GM23338 (cell line): ENCODE measurements at places on chromosomes 13 and 19. TPM values are rescaled to one million over a fixed set of nuclear protein-coding genes. Genes with fewer than 3 reads are reported as not detected.

Gene EBI3
- 1.4 and 1.6 TPM in 2 replicates for polyA plus RNA-seq

Gene NLRP11
- not detected in 2 replicates for polyA plus RNA-seq

Gene GGN
- polyA plus RNA-seq: 1.5 and 2.6 TPM in 2 replicates

Gene BRSK1
- 2.3 and 3.4 TPM in 2 replicates for polyA plus RNA-seq

Gene GZMM
- polyA plus RNA-seq: 0.29 TPM in 1 of 2 replicates, not detected in the other

Gene TTYH1
- 18.2 and 21.5 TPM in 2 replicates for polyA plus RNA-seq

Gene OR7A5
- polyA plus RNA-seq: not detected in 2 replicates

GRCh38 chr19:21595185-21595584 lies 89.8 kb downstream of the ZNF429 start:
- peaks cover 2% of the 10 kb centered on the region for H3K4me1 ChIP-seq
- H3K27ac ChIP-seq: no peak overlapping the region
- H3K4me3 ChIP-seq: no peak overlapping the region
- H3K36me3 ChIP-seq: no peaks in the 10 kb centered on the region
- no peak for DNase-seq

DNA sequence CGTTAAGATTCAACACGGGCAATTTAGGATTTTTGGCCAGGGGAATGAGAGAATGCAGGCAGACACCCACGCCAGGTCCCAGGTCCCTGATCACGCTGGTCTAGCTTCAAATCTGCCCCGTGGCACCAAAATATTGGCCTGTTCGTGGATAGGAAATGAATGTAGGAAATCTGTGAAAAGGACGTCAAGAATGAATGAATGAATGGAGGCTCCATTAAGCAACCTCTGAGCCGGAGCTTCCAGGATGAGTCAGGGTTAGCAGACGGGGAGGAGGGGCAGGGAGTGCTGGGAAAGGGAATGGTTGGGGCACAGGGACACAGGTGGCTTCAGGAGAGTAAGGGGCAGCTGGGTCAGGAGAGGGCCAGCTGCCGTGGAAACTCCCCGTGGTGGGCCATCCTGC lies 4.2 kb downstream of the SULT2B1 start:
- H3K4me1 ChIP-seq: peaks cover 10% of the 10 kb centered on the region
- no peak overlapping the region for H3K4me3 ChIP-seq
- no peaks in the 10 kb centered on the region for H3K27me3 ChIP-seq
- peak; percentile 65 for DNase-seq

DNA sequence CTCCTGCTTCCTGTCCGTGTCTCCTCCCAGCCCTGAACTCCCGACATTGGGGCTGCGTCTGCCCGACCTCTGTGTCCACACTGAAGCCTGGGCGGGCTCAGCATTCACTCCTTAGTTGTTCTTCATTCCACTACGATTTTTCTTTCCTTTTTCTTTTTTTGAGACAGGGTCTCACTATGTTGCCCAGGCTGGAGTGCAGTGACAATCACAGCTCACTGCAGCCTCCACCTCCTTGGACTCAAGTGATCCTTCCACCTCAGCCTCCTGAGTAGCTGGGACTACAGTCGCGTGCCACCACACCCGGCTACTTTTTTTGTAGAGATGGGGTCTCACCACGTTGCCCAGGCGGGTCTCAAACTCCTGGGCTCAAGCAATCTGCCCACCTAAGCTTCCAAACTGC lies 23.5 kb upstream of the SIGLEC11 start:
- H3K27me3 ChIP-seq: no peaks in the 10 kb centered on the region
- no peak for DNase-seq
- no peaks in the 10 kb centered on the region for H3K36me3 ChIP-seq
- no peaks in the 10 kb centered on the region for H3K4me1 ChIP-seq
- no peak overlapping the region for H3K27ac ChIP-seq

GRCh38 chr19:2770055-2771013 lies 12.7 kb downstream of the SGTA start:
- no peak overlapping the region for H3K4me3 ChIP-seq
- no peak for DNase-seq
- H3K36me3 ChIP-seq: no peaks in the 10 kb centered on the region; the same call in 1 of the 2 replicates
- no peaks in the 10 kb centered on the region for H3K4me1 ChIP-seq
- no peaks in the 10 kb centered on the region for H3K27me3 ChIP-seq
- H3K27ac ChIP-seq: no peak overlapping the region

DNA sequence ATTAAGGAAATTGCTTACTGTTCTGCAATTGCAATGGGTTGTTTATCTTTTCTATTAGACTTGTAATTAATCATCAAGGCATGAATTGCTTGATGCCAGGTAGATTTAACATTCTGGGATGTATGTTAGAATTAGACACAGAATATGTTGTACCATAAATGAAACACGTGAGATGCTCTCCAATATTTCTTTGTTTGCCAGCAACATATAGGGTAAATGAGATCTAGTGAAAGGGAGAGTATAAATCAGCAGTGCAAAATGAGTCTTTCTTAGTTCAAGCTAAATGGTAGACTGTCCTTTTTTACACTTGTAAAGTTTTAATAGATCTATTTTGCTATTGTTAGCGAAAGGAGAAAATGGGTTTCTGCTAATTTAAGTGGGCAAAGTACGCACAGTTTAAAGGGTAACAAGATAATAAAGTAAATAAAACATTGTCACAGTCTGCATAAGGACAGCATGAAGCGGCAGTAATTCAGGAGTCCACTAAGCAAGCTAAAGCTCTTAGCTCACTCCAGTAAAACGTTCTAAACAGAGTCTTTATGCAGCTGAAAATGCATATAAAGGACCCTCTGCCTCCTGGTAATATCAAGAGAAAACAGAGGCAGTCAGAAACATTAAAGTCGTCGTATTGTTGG lies 1137.1 kb downstream of the OLFM4 start:
- H3K27me3 ChIP-seq: no peaks in the 10 kb centered on the region
- H3K4me1 ChIP-seq: no peaks in the 10 kb centered on the region; the same call in 1 of the 2 replicates
- no peak for DNase-seq
- H3K27ac ChIP-seq: no peak overlapping the region

DNA sequence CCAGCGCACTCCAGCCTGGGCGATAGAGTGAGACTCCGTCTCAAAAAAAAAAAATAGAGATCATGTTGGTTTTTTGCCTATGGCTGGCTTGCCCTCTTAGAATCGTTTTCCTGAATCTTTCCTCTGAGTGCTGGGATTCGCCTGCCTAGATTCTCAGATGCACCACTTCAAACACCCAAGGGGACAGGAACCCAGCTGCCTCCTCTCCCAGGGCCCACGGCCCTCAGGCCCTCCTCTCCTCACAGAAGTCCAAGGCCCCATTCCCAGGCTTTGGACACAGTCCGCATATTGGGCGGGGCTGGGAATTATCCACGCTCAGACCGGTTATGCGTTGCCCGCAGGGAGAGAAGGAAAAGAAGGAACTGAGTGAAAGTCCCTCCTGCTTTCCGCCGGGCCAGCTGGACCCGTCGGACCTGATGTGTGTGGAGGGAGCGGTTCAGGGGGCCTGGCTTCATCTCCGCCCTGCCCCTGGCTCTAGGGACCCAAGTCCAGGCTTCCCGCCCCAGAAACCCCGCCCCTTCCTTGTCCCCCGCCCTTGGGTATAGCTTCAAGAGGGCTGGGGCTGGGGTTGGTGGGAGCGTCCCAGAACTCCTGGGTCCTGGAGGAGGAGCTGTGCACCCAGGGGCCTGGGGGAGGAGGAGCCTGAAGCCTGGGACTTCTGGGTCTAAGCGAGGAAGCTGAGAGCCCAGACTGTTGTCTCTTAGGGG lies 5.8 kb downstream of the PPFIA3 start:
- H3K36me3 ChIP-seq: no peaks in the 10 kb centered on the region
- H3K27ac ChIP-seq: no peak overlapping the region
- DNase-seq: peak; percentile 85
- peak overlapping the region; percentile 61 for H3K4me3 ChIP-seq

- DNase-seq: no peak
- no peak overlapping the region for H3K4me3 ChIP-seq
- H3K27ac ChIP-seq: no peak overlapping the region
- H3K36me3 ChIP-seq: no peaks in the 10 kb centered on the region
- no peaks in the 10 kb centered on the region for H3K4me1 ChIP-seq
- H3K27me3 ChIP-seq: no peaks in the 10 kb centered on the region
Observed at GRCh38 chr13:90502153-90502552, 845.3 kb upstream of the MIR17HG start.

DNA sequence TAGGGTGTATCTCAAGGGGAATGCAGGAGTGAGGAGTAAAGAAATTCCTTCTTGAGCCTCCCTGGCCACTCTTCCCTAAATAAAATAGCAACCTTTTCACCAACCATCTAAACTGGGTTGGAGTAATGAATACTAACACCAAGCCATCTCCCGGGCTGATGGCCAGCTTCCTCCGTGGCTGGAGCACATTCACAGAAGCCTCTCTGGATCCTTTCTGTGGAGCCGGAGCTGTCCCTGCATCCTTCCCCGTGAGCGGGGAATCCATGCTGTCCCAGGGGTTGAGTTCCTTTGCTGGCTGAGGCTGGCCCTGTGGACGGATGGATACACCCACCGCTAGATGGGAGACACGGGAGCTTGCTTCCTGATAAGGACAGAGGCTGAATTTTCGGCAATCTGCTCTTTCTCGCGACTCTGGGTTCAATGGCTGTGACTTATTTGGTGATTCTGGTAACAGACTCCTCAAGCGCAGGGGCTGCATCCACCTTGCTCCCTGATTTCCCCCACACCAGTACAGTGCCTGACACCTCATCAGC lies 370.3 kb downstream of the ZNF536 start:
- H3K4me3 ChIP-seq: no peak overlapping the region
- peak; percentile 8 for DNase-seq
- no peaks in the 10 kb centered on the region for H3K36me3 ChIP-seq
- H3K4me1 ChIP-seq: no peaks in the 10 kb centered on the region
- H3K27me3 ChIP-seq: no peaks in the 10 kb centered on the region

- no peaks in the 10 kb centered on the region for H3K36me3 ChIP-seq
- no peak overlapping the region for H3K4me3 ChIP-seq
- no peak overlapping the region for H3K27ac ChIP-seq
- DNase-seq: no peak
- no peaks in the 10 kb centered on the region for H3K4me1 ChIP-seq
- no peaks in the 10 kb centered on the region for H3K27me3 ChIP-seq
Observed at GRCh38 chr13:106588367-106588766, 20.4 kb upstream of the ARGLU1 start.

- no peaks in the 10 kb centered on the region for H3K36me3 ChIP-seq
- peaks cover 13% of the 10 kb centered on the region for H3K4me1 ChIP-seq
- no peaks in the 10 kb centered on the region for H3K27me3 ChIP-seq
- no peak overlapping the region for H3K4me3 ChIP-seq
Observed at GRCh38 chr13:94660695-94661326, 51.5 kb downstream of the SOX21 start.

- H3K4me1 ChIP-seq: peaks cover 10% of the 10 kb centered on the region
- no peaks in the 10 kb centered on the region for H3K27me3 ChIP-seq
- DNase-seq: peak; percentile 7
- no peak overlapping the region for H3K27ac ChIP-seq
- no peaks in the 10 kb centered on the region for H3K36me3 ChIP-seq
Observed at GRCh38 chr13:46166947-46167610, 14.9 kb downstream of the LCP1 start.

DNA sequence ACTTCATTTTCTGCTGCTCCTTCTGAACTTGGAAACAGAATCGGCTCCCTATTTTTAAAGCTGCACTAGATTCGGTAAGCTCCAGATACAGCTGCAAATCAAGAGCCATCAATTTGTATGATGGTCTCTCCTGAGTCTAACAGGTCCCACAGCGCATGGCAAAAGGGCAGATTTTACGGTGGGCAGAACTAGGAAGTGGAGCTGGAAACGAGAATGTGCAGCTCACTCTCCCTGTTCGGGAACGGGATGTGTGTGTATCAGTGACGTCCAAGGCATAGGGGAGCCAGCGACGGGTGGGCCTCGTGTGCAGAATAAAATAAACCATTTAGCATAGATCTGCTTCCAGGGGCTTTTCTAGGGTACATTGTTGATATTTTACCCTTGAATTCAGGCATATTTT lies 74.2 kb downstream of the COL4A1 start:
- H3K27ac ChIP-seq: 0 out of 2 replicates have a peak overlapping the region, but pooled peaks have one; percentile 14
- H3K36me3 ChIP-seq: no peaks in the 10 kb centered on the region
- no peaks in the 10 kb centered on the region for H3K4me1 ChIP-seq
- DNase-seq: no peak

DNA sequence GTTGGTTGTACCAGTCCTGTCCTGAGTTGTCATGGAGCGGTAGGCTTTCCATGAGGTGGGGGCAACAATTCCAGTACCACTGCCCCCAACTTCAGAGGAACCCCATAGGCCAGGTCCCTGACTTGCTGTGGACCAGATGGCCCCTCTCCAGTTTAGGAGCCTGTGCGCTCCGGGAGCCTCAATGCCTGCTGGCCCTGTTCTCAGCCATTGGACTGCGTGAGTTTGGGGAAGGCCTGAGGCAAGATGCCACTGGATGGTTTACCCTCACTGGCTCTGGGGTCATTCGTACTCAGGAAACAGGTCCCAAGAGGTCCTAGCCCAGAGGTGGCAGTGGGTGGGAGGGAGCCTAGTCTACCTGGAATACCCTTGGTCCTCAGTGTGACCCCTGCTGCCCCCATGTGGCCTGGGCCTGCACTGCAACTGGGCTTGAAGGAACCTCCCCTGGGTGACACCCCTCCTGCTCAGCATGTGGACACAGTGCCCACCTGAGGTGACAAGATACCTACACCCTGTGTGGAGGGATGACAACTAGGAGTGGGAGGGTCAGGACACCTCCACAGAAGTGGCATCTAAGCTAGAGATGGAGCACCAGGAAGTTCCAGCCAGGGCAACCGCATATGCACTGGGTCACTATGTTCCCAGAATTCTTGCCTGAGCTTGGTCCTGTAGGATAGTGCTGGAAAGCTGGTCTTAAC lies 6.0 kb upstream of the PRR19 start:
- DNase-seq: peak; percentile 91
- peaks cover 6% of the 10 kb centered on the region; the same call in 1 of the 2 replicates for H3K4me1 ChIP-seq
- peak overlapping the region; percentile 88; the same call in 1 of the 2 replicates for H3K27ac ChIP-seq
- no peak overlapping the region for H3K4me3 ChIP-seq
- H3K36me3 ChIP-seq: no peaks in the 10 kb centered on the region; the same call in 1 of the 2 replicates
- no peaks in the 10 kb centered on the region for H3K27me3 ChIP-seq

GRCh38 chr13:93736081-93736480 lies 509.5 kb downstream of the GPC6 start:
- H3K4me1 ChIP-seq: no peaks in the 10 kb centered on the region
- no peak overlapping the region for H3K4me3 ChIP-seq
- no peaks in the 10 kb centered on the region for H3K27me3 ChIP-seq
- no peak for DNase-seq
- no peaks in the 10 kb centered on the region for H3K36me3 ChIP-seq

DNA sequence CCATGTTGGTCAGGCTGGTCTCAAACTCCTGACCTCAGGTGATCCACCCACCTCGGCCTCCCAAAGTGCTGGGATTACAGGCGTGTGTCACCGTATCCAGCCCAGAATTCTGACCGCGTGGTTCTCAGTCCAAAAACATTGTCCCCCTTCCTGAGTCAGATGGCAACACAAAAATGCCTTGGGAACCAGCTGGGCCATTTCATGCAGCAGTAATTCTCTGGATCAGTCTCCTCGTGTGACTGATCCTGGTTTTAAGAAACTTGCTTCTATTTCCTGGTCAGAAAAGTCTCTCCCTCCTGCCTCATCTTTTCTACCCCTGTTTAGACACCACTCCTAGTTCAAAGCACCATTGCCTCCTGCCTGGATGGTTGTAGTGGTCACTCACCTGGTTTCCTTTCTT lies 60.9 kb upstream of the USP29 start:
- no peaks in the 10 kb centered on the region for H3K4me1 ChIP-seq
- no peak overlapping the region for H3K27ac ChIP-seq
- DNase-seq: no peak
- H3K36me3 ChIP-seq: no peaks in the 10 kb centered on the region
- no peaks in the 10 kb centered on the region for H3K27me3 ChIP-seq
- H3K4me3 ChIP-seq: no peak overlapping the region
